ENCODE measurements at places on chromosomes 4 and X.

DNA sequence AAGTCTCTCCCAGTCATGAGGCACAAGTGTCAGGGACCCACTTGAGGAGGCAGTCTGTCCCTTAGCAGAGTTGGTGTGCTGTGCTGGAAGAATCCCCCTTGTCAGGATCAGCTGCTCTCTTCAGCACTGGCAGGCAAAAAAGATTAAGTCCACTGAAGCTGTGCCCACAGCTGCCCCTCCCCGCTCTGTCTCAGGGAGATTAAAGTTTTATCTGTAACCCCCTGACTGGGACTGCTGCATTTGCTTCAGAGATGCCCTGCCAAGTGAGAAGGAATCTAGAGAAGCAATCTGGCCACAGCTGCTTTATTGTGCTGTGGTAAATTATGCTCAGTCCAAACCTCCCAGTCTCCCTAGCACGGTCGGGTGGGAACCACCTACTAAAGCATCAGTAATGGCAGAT, 37.4 kb upstream of the HEPH start:
- DNase-seq, result no peak

- no peak for DNase-seq
These were observed 242.9 kb upstream of the GK2 start for GRCh38 chr4:79650794-79651431.

- no peak for DNase-seq
These were observed 77.8 kb upstream of the SH3RF1 start for GRCh38 chr4:169348541-169348940.

DNA sequence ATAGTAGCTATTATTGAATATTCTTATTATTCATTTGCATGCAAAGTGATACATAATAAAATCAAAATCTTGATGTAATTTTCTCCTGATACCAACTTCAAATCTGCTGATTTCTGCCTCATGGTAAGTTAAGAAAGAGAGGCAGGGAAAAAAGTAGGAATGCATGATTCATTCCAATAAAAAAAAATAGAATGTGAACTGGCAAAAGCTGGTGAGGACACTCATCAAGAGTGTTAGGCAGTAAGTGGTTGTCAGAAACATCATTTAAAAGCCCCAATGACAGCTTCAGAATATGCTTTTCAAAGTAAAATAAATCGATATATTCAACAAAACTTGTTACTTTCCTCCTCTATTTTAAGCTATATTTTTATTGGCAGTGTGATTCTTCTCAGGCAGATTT, 979.1 kb downstream of the TECRL start:
- no peak for DNase-seq

GRCh38 chr4:138537731-138538490, 295.8 kb upstream of the SLC7A11 start:
- DNase-seq, result no peak

GRCh38 chrX:77924320-77924859, 13.9 kb downstream of the ATP7A start:
- DNase-seq, result no peak

DNA sequence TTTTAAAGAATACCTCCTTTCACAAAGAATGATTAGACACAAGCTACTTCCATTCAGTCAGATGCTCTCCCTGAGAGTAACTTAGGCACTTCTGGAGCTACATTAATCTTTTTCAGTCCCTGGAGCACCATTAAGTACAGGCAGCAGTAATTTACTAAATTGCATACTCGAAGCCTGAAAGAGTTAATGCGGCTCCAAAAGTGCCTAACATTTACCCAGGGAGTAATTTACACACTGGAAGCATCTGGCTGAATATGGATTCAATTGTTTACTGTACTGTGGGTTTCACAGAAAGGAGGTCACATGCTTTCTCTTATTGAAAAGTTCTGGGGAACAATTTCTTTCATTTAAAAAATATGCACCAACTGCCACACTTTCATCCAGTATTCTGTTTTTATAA, 260.8 kb upstream of the TENM3 start:
- DNase-seq, result no peak

- DNase-seq, result no peak
These were observed 179.3 kb downstream of the IL15 start for GRCh38 chr4:141815646-141816045.

GRCh38 chr4:32986236-32986635, 2266.1 kb downstream of the PCDH7 start:
- DNase-seq, result no peak

GRCh38 chr4:89836031-89836745, 773 bp downstream of the SNCA start:
- no peak for DNase-seq

DNA sequence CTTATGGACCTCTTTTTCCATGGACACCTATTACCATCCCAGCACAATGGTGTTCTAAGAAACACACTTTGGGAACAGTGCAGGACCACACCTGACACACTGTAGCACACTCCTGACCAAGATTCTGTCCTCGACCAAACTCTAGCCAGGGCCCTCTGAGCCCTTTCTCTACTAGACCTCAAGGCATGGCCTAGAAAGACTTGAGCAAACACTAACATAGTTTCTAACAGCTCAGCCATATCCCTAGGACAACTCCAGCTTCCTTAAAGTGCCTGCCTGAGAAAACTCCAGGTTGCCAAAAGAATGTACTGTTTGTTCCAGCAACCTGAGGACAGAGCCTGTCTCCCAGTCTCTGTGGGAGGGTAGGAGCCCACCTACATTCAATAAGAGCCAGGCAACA, 48.3 kb downstream of the QDPR start:
- no peak for DNase-seq

GRCh38 chr4:38803833-38804653, 548 bp downstream of the TLR1 start:
- peak; percentile 98 for DNase-seq

- no peak for DNase-seq
These were observed 23.3 kb upstream of the NDP start for GRCh38 chrX:43996491-43996890.

- no peak for DNase-seq
These were observed 2313.8 kb downstream of the ARAP2 start for GRCh38 chr4:33930497-33930896.

DNA sequence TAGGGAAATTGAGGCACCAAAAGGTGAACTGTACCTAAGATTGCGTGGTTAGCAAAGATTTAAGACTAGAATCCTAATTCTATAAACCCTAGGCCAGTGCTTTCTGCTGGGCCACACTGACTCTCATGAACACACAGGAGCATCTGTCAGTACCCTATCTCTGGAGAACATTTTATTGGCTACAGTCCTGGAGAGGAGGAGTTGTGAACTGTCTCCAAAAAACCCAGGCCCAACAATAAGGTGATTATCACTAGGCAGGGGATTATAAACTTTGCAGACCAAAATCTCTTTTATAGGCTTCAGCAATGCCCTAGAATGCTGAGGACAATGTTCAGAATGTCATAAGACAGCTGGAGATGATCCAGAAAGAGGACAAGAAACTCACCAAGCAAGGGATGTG, 24.1 kb downstream of the OPHN1 start:
- no peak for DNase-seq

DNA sequence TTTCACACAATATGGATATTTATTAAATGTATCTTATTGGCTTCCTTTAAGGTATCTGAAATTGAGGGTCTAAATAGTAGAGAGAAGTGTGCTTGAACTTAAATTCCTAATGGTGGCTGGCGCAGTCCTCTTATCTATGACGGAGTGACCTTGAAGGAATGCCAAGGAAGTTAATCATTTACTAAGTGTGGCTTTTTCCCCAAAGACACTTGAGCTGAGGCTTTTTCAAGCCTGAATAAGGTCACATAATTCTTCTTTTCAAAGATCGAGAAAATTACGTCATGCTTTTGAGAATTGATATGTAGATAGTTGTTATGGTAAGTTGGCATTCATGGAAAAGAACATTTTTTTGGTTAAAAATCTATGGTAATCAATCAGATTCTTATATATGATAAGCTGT, 11.7 kb upstream of the PRPS2 start:
- DNase-seq, result no peak

- DNase-seq, result peak; percentile 75
These were observed 31.5 kb upstream of the IL21 start for GRCh38 chr4:122652379-122652778.

DNA sequence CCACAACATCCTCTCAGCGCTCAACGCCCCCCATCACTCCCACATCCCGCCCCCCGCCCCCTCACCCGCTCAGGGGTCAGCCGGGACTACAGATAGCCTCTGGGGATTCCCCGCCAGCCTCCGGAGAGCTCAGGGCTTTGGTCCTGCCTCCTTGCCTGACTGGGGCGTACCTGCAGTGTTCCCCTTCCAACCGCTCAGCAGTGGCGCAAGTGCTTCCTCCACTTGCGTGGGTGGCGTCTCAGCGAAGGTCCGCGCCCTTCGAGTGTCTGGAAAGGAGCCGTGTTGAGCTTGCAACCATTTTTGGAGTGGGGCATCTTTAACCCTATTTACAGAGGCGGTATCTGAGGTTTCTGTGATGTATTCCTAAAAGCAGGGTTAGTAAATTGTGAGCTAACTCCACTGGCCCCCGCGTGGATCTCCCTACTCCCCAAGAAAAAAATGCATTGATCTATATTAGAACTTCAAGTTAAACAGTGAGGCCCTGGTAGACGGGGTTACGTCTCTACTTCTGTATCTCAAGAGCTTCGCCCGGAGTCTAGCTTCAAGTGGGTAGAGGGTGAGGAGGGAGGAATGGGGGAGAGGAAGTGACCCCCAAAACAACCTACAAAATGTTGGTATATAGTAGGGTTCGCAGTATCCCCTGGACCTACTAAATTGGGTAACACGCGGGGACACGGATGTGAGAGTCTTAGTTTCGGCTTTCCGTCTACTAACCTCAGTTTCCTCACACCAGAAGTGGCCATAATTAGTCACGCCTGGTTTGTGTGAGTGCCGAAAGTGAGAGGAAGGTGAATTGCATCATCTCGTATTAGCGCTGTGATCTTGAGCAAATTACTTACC, 16.1 kb downstream of the NKX3-2 start:
- DNase-seq, result peak; percentile 80

GRCh38 chr4:71206763-71207162, 132.1 kb upstream of the SLC4A4 start:
- DNase-seq, result no peak

DNA sequence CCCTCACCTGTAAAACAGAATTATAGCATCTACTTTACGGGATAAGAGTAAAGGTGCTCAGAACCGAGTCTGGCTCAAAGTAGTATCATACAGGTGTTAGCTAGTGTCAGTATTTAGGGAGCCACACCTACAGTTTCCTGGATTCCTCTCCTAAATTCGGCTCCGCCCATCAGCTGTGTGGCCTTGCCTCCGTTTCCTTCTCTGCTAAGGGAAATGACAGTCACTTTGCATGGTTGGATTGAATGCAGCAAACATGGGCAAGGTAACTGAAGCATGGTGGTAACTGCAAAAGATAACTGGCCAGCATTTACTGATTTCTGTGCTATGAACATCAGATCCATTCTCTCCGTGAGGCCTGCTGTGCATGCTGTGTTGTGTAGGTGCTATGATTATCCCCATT, 2.8 kb downstream of the PPP1R3F start:
- no peak for DNase-seq

DNA sequence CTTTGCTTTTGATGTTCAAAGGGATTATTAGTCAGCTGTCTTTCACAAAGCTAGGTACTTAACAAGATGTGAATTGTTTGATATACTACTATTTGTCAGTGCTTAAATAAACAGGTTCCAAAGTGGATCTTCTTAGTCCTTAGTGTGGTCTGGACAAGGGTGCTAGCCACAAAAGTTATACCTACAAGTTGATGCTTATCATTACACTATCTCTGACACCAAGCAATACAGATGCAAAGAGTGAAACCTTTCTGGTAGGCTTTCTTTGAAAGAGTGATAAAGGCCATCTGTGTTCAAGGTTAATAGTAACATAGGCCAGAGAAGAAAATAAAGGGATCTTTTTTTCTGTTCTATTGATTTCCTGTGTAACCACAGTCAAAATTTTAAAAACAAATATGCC, 12.2 kb upstream of the RBPJ start:
- DNase-seq, result no peak

DNA sequence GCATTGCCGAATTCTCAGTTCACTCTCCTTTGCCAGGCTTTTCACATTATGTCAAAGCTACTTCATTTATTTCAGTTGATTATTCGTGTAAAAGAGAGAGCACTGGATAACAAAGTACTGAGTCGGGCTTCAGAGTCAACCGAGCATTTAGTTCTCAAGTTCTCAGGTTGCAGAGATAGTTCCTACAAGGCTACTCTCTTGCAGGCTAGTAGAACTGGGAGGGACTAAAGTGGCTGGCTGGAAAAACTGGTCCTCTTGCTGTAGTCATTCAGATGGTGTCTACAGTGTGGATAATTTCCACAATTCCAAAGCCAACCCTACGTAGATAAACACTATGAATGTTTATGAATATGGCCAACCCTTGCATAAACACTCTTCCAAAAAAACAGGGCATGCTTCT, 4.6 kb upstream of the CCNG2 start:
- no peak for DNase-seq
